ENCODE measurements at places on chromosomes 5 and 9. TPM values are rescaled to one million over a fixed set of nuclear protein-coding genes. Genes with fewer than 3 reads are reported as not detected.
A peak's percentile ranks its signal among the peaks of the same experiment; 100 is the strongest.

Gene WWC1
- total RNA-seq, result 17.9 TPM

Gene LCN12
- total RNA-seq, result 3.4 TPM

Gene ABITRAM
- 16.3 TPM for total RNA-seq

Gene LCN10
- total RNA-seq, result 0.53 TPM

Gene ECSCR
- total RNA-seq, result not detected

GRCh38 chr5:80705801-80706200 is 51.0 kb upstream of the DHFR start:
- peaks cover 4% of the 10 kb centered on the region for H3K36me3 ChIP-seq
- H3K27ac ChIP-seq, result no peak overlapping the region
- no peak overlapping the region for H3K4me3 ChIP-seq
- H3K4me1 ChIP-seq, result peaks cover 8% of the 10 kb centered on the region

GRCh38 chr5:75167345-75167744 is 69.3 kb downstream of the ANKRD31 start:
- H3K36me3 ChIP-seq, result no peaks in the 10 kb centered on the region
- no peak overlapping the region for H3K27ac ChIP-seq
- no peaks in the 10 kb centered on the region for H3K4me1 ChIP-seq
- peak; percentile 34 for DNase-seq

- no peak overlapping the region for H3K4me3 ChIP-seq
- H3K36me3 ChIP-seq, result no peaks in the 10 kb centered on the region
- peaks cover 36% of the 10 kb centered on the region for H3K4me1 ChIP-seq
- H3K27me3 ChIP-seq, result no peaks in the 10 kb centered on the region
These were observed 199.8 kb downstream of the ZNF608 start for GRCh38 chr5:124546643-124547042.

DNA sequence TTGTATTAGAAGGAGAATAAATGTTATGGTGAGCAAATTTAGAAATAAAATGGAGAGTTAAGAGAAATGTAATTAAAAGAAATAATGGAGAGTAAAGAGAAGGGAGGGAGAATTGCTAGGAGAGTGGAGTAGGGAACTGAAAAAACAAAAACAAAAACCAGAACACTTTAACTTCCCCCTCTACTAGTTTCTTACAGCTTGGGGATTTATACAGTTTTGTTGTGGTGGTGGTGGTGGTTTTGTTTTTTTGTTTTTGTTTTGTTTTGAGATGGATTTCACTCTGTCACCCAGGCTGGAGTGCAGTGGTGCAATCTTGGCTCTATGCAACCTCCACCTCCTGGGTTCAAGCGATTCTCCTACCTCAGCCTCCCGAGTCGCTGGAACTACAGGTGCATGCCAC is 322.4 kb downstream of the TMEM167A start:
- H3K36me3 ChIP-seq, result no peaks in the 10 kb centered on the region
- H3K27ac ChIP-seq, result no peak overlapping the region
- DNase-seq, result no peak
- H3K4me1 ChIP-seq, result no peaks in the 10 kb centered on the region
- no peaks in the 10 kb centered on the region for H3K27me3 ChIP-seq

DNA sequence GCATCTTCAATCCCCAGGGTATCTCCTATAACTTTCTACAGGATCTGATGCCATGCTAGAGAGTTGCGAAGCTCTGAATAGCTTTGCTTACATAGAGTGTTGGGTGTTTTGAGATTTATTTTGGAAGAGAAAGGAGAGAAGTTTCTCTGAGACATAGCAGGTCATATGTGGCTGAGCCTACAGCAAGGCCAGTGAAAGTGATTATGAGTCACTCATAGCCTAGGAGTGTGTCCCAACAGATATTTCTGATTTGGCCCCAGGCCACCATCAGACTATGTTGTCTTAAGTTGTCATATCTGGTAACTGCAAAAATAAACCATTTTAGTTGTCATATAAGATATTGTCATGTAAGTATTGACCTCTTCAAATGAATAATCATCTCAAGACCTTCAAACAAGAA is 132.0 kb upstream of the RAI14 start:
- peaks cover 21% of the 10 kb centered on the region for H3K4me1 ChIP-seq
- no peak overlapping the region for H3K4me3 ChIP-seq
- no peak for DNase-seq
- H3K36me3 ChIP-seq, result no peaks in the 10 kb centered on the region
- H3K27ac ChIP-seq, result no peak overlapping the region

- DNase-seq, result no peak
- H3K4me1 ChIP-seq, result no peaks in the 10 kb centered on the region
- H3K36me3 ChIP-seq, result no peaks in the 10 kb centered on the region
These were observed 92.3 kb downstream of the PTCD2 start for GRCh38 chr5:72412283-72413055.

DNA sequence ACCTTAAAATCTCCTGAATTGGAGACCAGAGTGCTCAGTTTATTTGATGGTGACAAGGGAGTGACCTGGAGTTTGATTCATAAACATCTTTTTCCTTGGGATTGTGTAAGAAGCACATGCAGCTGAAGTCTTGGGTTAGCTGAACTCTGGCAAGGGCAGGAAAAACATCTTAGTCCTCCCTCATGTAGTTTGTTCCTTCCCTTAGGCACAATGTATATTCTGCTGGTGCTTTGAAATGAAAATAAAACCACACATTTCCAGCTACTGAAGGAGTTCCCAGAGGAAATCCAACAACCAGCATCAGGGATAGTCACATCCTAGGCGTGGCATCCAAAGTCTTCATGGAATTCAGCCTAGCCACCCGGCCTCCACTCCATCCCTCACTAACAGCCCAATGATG is 95.2 kb upstream of the PAPPA start:
- no peaks in the 10 kb centered on the region for H3K4me1 ChIP-seq
- H3K4me3 ChIP-seq, result no peak overlapping the region
- no peaks in the 10 kb centered on the region for H3K27me3 ChIP-seq
- no peak for DNase-seq
- H3K36me3 ChIP-seq, result no peaks in the 10 kb centered on the region
- no peak overlapping the region for H3K27ac ChIP-seq

DNA sequence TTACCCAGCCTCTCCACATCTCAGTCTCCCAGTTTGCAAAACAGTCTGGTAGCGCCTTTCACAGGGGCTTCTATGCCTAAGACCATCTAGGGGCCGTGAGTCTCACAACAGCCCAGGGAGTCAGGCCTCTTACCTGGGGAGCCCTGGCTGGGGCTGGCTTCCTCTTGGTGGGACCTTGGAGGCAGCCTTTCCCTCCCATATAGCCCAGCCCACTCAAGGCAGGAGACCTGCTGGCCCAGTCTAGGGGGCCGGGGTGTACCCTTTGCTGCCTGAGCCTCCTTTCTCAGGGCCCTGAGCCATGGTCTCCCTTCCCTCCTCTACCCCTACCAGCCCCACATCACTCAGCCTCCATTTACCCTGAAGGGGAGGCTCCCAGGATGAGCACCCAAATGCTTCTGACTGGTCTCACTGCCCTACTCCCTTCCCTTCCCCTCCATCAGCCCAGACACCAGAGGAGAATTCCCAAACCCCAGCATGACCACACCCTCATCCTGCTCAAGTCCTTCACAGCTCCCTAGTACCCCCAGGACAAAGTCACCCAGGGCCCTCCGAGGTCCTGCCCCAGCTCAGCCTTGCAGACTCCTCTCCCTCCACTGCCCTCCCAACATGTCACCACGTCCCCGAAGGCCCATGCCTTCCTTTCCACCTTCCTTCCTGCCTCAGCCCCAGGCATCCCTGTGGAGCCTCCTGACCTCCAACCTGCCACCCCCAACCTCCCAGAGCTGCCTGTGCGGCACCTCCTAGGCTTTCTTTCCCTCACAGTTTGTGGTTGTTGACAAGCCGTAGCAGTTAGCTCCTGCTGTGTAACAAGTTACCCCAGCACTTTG is 55.3 kb downstream of the BARX1 start:
- H3K4me1 ChIP-seq, result peaks cover 6% of the 10 kb centered on the region
- H3K27ac ChIP-seq, result no peak overlapping the region
- DNase-seq, result no peak
- H3K27me3 ChIP-seq, result peaks cover 12% of the 10 kb centered on the region
- no peak overlapping the region for H3K4me3 ChIP-seq

DNA sequence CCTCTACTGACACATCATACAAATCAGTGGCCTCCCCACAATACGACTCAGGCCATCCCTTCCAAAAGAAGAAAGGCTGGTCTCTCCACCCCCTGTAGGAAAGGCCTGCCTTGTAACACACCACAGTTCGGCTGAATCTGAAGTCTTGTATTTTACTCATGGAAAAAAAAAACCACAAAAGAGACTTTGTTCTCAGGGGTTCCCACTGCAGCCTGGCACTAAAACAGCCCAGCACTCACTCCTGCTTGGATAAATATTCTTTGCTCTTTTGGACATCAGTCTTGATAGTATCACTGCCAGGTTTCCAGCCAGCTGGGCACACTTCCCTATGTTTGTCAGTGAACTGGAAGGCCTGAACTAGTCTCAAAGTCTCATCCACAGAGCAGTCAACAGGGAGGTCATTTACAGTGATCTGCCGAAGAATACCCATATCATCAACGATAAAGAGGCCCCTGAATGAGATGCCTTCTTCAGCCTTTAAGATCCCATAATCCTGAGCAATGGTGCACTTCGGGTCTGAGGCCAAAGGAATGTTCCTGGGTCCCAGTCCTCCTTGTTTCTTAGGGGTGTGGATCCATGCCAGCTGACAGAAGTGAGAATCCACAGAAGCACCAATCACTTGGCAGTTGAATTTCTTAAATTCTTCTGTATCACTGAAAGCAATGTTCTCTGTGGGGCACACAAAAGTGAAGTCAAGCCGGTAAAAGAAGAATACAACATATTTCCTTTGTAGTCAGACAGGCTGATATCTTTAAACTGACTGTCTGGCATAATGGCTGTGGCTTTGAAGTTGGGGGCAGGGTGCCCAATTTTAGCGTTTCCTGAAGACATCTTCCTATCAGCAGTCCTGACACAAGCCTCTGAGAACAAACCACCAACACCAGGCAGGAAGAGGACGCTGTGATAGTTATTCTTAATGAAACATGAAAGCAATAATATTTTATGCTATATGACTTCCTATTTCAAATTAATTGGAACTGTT is 198.1 kb downstream of the LURAP1L start:
- peak; percentile 27 for DNase-seq
- no peaks in the 10 kb centered on the region for H3K36me3 ChIP-seq
- no peak overlapping the region for H3K27ac ChIP-seq
- H3K27me3 ChIP-seq, result no peaks in the 10 kb centered on the region
- H3K4me3 ChIP-seq, result no peak overlapping the region
- H3K4me1 ChIP-seq, result no peaks in the 10 kb centered on the region

DNA sequence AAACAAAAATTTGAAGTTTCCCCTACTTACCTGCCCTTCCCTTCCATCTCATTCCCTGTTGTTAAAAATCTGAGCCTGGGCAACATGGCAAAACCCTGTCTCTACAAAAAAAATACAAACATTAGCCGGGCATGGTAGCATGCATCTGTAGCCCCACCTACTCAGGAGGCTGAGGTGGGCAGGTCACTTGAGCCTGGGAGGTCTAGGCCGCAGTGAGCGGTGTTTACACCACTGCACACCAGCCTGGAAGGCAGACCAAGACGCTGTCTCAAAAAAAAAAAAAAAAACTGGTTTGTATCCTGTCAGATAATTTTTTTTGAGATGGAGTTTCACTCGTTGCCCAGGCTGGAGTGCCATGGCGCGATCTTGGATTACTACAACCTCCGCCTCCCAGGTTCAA is 16.3 kb upstream of the REEP5 start:
- H3K36me3 ChIP-seq, result no peaks in the 10 kb centered on the region
- no peak overlapping the region for H3K4me3 ChIP-seq
- H3K27ac ChIP-seq, result no peak overlapping the region
- DNase-seq, result no peak

GRCh38 chr9:29691758-29692407 is 2118.6 kb upstream of the C9orf72 start:
- no peak overlapping the region for H3K27ac ChIP-seq
- no peaks in the 10 kb centered on the region for H3K27me3 ChIP-seq
- peak; percentile 36 for DNase-seq
- no peaks in the 10 kb centered on the region for H3K4me1 ChIP-seq

- no peaks in the 10 kb centered on the region for H3K36me3 ChIP-seq
- no peak overlapping the region for H3K27ac ChIP-seq
- no peaks in the 10 kb centered on the region for H3K27me3 ChIP-seq
These were observed 51.2 kb downstream of the SIL1 start for GRCh38 chr5:139146809-139147482.

DNA sequence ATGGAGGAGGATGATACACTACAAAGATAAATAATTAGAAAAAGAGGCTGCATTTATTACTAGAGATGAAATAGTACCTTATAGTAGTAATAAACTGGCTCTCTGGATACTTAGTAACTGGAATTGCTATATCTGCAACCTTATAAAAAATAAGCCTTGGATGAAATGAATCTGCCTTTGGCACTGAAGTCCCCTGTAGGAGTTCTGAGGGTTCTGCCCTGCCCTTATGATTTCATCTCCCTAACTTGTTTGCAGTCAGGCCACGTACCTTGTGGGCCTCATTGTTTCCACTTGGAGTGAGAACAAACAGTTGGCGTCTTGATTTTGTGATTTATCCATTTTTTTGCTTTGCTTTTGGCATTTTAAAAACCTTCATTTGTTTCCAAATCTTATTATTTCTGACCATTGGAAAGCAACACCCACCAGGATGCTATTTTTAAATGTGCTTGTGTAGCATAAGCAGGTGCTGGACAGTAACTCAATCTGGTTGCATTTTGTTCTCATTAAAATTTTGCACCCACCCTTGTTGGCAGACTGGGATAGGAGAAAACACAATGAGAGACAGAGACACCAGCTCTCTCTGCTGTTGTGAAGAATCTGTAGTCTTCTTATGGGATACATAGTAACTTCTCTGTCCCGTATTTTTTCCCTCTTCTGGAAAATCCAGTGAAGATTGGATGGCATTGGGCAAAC is 518.9 kb upstream of the SGCD start:
- H3K36me3 ChIP-seq, result no peaks in the 10 kb centered on the region
- DNase-seq, result no peak
- no peaks in the 10 kb centered on the region for H3K27me3 ChIP-seq
- no peak overlapping the region for H3K27ac ChIP-seq

GRCh38 chr5:65127161-65127901 is 354.4 kb downstream of the ADAMTS6 start:
- no peaks in the 10 kb centered on the region for H3K36me3 ChIP-seq
- no peak overlapping the region for H3K27ac ChIP-seq
- no peak overlapping the region for H3K4me3 ChIP-seq
- peaks cover 10% of the 10 kb centered on the region for H3K4me1 ChIP-seq
- DNase-seq, result no peak

- no peaks in the 10 kb centered on the region for H3K27me3 ChIP-seq
- H3K4me3 ChIP-seq, result no peak overlapping the region
- H3K36me3 ChIP-seq, result no peaks in the 10 kb centered on the region
- no peak for DNase-seq
- no peaks in the 10 kb centered on the region for H3K4me1 ChIP-seq
These were observed 1327.1 kb downstream of the MAT2B start for GRCh38 chr5:164832516-164832915.

GRCh38 chr5:58064801-58065200 is 395.1 kb downstream of the PLK2 start:
- H3K27ac ChIP-seq, result no peak overlapping the region
- H3K27me3 ChIP-seq, result no peaks in the 10 kb centered on the region
- H3K4me3 ChIP-seq, result no peak overlapping the region
- no peak for DNase-seq
- H3K36me3 ChIP-seq, result no peaks in the 10 kb centered on the region

- no peaks in the 10 kb centered on the region for H3K4me1 ChIP-seq
- no peak overlapping the region for H3K4me3 ChIP-seq
- no peaks in the 10 kb centered on the region for H3K36me3 ChIP-seq
- H3K27ac ChIP-seq, result no peak overlapping the region
- DNase-seq, result no peak
These were observed 53.2 kb upstream of the ISOC1 start for GRCh38 chr5:129041196-129041881.

GRCh38 chr5:65774346-65774745 is 52.3 kb downstream of the NLN start:
- peaks cover 3% of the 10 kb centered on the region for H3K36me3 ChIP-seq
- no peak overlapping the region for H3K4me3 ChIP-seq
- no peak for DNase-seq
- no peaks in the 10 kb centered on the region for H3K4me1 ChIP-seq
- no peak overlapping the region for H3K27ac ChIP-seq

Data from HepG2 (cell line).